AG04450 (cell line): ENCODE measurements at places on chromosomes 6 and 20. TPM values are rescaled to one million over a fixed set of nuclear protein-coding genes. Genes with fewer than 3 reads are reported as not detected.
A peak's percentile ranks its signal among the peaks of the same experiment; 100 is the strongest.

GRCh38 chr6:169473663-169474062, 220.0 kb upstream of the THBS2 start:
- no peak for DNase-seq

DNA sequence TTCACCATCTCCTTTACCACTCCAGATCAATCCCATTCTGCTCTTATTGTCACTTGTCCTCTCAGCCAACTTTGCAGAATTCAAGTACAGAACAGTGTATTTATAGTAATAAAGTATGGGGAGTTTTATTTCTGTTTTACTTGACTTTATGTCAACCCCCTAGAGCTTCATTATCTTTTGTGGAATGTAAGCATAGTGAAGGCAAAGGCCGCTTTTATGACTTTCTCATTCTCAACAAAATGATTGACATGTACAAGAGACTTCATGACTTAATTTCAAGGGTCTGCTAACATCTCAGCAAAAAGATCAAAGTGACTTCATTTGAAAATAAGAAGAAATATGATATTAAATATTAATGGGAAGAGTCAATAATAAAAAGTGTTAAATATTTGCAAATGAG, 28.7 kb upstream of the ARID1B start:
- DNase-seq: no peak

DNA sequence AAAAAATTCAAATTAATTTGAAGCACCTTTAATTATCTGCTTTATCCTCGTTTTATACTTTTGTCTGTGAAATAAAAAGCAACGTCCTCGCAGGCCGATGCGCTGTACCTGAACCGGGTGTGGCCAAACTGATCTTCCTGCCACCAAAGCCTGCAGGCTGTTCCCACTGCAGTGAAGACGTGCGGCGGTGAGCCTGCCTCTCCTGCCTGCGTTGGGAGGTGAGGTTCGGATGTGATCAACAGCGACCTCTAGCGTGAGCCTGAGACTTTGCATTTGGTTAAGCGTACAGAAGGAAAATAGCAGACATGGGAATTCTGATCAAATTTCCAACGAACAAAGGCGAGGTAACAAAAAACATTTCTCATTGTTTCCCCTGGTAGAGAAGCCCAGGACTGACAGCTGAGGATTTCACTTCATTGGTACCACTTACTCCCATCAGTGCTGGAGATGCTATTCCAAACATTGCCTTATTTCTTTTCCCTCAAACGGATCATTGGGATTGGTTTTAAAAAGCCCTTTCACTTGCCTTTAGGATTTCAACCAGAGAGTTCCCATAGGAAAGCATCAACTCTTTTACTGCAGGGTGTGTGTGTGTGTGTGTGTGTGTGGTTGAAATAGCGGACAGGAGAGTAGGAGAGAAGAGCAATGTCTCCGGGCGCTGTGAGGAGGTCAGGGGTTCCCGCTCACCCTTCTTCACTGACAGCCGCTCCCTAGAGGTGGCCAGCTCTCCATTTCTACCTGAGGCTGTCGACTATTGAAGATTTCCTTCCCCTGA, 56.6 kb upstream of the CCN6 start:
- DNase-seq: peak; percentile 48

- DNase-seq: no peak
Observed at GRCh38 chr6:40194447-40195170, 260.3 kb upstream of the MOCS1 start.

The PLCB1 gene
- 12.3 and 16.4 TPM in 2 replicates for polyA plus RNA-seq

The ID4 gene
- 0.32 and 0.55 TPM in 2 replicates for polyA plus RNA-seq
